Fibroblast of villous mesenchyme (primary cell): ENCODE measurements at places on chromosomes 4 and X. TPM values are rescaled to one million over a fixed set of nuclear protein-coding genes. Genes with fewer than 3 reads are reported as not detected.

DNA sequence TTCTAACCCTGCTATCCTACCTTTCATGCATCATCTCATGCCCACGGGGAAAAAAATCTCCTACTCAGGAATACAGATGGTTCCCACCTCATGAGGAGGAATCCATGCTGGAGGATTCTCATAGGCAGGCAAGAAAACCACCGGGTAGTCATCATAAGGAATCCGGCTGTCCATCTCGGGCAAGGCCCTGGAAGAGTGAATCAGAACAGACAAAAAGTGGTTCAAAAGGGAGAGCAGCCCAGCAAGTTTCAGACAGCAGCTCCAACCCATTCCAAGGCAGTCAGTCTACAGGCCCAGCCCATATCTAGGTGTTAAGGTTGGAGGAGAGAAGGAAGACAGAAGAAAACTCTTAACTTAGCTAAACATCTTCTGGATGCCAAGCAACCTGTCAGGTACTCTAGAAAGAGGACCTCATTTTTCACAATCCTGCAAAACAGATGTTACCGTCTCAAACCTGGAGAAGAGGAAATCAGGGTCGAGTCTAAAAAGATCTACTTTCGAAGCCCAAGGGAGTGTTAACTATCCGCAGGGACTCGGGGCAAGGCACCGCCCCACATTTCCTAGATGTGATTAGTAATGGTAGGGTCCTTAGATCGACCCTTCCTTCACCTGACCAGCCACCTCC is 447 bp downstream of the PDZD11 start:
- no peak for DNase-seq

DNA sequence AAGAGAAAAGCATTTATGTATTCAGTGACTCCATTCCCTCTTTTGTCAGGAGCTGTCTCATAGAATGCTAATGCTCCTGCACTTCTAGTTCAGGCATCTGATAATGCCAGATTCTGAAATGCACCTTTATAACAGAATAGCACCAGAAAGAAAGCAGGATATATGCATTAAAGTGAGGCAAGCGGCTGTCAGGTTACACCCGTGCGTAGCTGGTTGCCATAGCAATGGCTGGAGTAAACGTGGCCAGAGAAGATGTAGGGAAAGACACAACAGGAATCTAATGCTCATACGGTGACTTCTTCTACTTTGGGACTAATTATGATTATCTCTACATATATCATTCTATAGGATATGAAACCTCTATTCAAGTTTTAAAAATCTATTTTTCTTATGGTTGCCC is 5.9 kb downstream of the EMCN start:
- DNase-seq: no peak

DNA sequence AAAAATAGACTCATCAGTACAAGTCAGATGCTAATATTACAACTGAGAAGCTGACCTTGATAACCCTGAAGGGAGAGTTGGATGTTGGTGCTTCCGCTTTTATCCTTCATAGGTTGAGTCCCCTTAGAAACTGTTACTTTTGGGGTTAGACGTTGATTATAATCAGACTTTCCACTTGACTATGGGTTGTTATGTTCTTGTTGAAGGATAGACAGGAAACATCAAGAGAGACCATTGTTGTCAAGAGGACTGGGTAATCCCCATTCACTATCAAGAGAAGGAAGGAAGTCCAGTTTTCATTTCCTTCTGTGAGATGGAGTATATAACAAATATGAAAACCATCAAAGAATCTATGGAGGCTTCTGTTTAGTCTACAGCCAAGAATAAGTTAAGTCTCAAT is 229.9 kb upstream of the AFF2 start:
- DNase-seq: no peak

DNA sequence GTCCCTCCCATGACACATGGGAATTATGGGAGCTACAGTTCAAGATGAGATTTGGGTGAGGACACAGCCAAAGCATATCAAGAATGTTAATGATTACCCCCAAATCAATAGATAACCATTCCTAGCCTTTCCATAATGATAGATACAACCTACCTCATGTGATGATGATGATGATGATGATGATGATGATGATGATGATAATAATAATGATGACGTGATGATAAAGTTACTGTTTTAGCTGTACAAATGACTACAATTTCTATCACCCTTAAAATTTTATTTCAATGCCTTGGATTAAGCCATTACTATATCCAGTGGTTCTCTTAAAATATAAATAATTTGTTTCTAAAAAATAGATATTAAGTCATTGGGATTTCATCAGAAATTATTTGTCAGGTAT is 55.2 kb upstream of the NLGN4X start:
- DNase-seq: no peak

DNA sequence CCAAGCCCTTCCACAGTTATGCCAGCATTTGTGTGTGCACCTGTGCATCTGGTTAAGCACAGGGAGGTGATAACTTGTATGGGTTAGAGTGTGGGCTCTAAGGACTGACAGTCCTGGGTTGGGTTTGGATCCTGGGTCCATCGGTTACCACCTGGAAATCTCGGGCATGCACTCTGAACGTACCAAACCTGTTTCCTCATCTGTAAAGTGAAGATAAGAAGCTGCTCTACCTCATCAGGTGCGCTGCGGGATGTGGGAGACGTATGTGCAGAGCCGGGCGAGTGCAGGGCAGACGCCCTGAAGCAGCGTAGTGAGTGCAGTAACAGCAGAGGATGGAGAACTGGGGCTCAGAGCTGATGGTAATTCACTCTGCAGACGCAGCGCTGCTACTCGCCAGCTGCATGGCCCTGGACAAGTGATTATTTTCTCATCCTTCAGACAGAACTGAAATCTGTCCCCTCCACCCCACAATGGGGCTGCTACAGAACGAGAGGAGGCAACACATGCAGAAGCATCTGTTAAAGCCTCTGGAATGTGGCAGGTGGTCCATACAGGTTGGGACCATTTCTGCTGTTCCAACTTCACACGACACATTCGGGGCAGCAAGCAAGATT is 64.4 kb downstream of the HADH start:
- no peak for DNase-seq

The SPP1 gene
- 3.9 and 11.3 TPM in 2 replicates for total RNA-seq

GRCh38 chr4:87838890-87839591 is 6.3 kb downstream of the MEPE start:
- peak; percentile 64 for DNase-seq

DNA sequence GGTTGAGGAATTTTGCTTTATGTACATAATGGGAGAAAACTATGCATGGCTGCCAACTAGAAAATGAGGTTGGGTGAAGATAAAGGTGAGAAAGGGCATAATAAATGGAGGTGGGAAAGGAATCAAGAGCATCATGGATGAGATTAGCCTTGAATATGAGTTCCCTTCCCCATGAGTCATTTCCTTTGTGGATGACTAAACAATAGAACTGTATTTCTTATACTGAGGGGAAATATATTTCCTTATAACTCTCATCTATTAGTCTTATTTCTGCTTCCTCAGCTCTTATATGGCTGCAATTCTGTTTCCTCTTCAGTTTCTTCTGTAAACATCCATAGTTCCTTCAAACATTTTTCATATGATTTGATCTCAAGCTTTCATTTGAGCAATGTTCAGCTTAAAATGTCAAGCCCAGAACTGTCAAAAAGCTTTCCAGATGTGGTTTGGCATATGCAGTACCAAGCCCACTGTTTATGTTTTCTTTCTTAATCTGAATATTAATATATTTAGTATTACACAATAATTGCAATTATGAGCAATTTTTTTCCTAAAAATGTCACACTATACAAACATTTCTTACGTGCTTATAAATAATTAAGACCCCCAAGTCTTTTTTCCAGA is 100.7 kb upstream of the GRPR start:
- no peak for DNase-seq

The ELF4 gene
- total RNA-seq: 16.4 and 21.3 TPM in 2 replicates

DNA sequence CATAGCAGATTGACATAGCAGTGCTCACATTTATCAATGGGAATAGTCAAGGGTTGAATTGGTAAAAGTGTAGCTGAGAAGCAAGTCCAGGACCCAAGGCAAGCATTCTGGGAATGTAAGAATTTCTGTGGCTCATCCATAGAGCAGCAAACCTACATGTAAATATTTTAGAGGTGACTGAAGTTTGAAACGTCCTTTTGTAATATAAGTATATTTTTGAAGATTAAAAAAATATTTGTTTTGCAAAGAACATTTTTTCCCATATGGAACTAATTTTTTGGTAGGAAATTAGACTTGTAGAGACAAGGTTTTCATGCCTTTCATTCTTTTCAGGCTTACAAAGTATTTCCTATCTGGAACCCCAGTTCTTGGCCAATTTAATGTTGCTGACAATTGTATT is 104.0 kb downstream of the TEX13A start:
- DNase-seq: no peak

- no peak for DNase-seq
These were observed 3.1 kb upstream of the CLCN3 start for GRCh38 chr4:169617306-169617705.

The SUPT20HL1 gene
- total RNA-seq: not detected in 2 replicates

The SYTL4 gene
- total RNA-seq: 4.3 and 32.9 TPM in 2 replicates

The H2BW2 gene
- not detected in 2 replicates for total RNA-seq

DNA sequence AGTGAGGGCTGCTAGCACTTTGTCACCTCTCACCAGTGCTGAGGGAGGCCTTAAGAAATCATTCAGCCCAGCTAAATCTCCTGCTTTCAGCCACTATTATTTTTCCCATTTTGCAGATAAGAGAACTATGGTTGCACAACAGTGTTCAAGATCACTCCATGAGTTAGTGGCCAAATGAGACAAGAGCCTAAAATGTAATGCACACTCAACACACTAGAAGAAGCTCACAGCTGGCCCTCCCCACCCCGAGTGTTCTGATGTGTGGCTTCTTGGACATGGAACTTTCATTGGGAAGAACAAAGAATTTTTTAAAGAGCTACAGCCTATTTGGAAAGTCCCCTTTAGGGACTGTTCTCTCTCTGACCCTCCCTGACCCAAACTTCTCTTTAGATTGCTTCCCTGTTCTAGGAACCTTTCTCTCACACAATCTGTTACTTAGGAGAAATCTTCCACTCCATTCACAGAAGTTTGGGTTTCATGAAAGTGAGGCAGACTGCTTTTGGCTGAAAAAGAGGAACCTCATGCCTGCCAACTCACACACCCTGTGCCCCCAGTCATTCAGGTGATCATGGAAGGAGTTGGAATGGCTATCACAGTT is 44.0 kb upstream of the CT47C1 start:
- DNase-seq: no peak

DNA sequence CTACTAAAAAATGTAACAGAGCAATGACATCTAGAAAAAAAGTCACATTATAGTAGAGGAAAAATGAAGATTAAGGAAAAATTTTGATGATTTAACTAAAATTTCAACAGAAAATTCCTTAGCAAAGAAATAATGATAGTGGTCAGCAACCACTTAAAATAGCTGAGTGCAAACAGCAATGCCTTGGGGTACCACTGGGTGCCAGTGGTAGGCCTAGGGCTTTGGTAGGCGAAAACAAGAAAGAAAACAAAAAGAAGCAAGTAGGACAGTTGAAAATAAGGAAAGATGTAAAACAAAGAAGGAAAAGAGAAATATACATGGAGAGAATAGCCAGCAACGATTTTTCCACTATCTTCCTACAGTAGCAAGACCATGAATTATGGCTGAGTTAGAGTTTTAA is 313.5 kb upstream of the IRS4 start:
- no peak for DNase-seq

DNA sequence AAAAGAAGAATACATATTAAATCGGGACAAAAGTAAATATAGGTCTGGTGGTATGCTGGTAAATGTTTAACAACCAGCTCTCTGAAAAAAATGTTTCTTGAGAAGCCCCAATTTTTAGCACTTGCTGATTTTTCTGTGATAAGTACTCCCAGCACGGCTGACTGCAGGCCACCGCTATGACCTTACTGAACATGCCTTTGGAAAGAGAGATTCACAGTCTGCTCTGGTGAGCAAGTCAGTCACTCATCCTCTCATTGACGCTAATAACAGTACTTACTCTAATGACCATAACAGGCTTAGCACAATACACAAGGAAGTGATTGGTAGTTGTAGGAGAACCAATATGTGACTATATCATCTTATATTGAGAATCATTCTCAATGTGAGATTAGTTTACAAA is 98.9 kb upstream of the BLTP1 start:
- no peak for DNase-seq

DNA sequence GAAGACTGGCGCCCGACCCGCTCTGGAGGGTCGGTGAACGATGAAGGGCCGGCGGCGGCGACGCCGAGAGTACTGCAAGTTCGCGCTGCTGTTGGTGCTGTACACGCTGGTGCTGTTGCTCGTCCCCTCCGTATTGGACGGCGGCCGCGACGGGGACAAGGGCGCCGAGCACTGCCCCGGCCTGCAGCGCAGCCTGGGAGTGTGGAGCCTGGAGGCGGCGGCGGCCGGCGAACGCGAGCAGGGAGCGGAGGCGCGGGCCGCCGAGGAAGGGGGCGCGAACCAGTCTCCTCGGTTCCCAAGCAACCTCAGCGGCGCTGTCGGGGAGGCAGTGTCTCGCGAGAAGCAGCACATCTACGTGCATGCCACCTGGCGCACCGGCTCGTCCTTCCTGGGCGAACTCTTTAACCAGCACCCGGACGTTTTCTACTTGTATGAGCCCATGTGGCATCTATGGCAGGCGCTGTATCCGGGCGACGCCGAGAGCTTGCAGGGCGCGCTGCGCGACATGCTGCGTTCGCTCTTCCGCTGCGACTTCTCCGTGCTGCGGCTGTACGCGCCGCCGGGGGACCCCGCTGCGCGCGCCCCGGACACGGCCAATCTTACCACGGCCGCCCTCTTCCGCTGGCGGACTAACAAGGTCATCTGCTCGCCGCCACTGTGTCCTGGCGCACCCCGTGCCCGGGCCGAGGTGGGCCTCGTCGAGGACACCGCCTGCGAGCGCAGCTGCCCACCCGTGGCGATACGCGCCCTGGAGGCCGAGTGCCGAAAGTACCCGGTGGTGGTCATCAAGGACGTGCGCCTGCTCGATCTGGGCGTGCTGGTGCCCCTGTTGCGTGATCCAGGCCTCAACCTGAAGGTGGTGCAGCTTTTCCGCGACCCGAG is 568 bp downstream of the CHST7 start:
- peak; percentile 56 for DNase-seq

The FOXP3 gene
- under 0.01 TPM in 1 of 2 replicates, not detected in the other for total RNA-seq

DNA sequence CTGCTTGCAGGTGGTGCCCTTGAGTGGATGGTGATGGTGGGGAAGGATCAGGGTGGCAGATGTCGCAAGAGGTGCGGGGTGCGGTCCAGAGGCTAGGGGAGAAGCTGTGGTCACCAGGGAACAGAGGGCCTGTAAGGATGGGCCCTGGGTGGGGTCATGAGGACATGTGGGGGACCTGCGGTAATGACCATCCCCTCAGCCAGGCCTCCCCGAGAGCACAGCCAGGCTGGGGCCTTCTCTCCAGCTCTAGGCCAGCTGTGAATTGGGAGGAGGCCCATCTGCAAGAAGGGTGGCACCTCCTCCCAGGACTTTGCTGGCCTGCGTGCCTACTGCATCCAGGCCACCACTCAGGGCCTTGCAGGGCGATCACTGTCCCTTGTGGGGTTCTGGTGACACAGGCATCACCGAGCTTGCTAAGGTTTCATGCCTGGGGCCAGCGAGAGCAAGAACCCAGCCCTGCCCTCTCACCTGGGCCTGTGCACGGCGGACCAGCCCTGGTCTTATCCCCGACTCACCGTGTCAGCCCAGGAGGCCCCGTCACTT is 34.1 kb upstream of the MXD4 start:
- DNase-seq: no peak

The IL21 gene
- total RNA-seq: not detected in 2 replicates

The DCX gene
- total RNA-seq: not detected in 2 replicates
